ENCODE measurements at places on chromosomes 13 and 19.

DNA sequence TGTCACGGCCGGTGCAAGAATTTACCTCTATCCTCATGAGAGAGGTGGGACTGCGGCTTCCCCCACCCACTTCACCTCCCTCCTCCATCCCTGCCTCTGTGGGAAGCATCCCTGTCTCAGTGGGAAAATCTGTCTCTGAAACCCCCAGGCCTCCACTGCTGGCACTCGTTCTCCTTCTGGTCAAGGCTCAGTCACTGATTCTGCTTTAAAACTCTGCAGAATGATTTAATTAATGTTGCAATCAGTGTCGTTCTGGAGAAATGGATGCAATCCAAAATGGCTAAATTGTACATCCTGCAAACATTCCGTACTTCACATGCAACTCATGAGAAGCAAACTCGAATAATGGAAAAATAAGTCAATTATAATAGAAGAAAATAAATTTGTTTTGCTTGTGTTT lies 5.6 kb downstream of the RASL11A start:
- no peak for DNase-seq
- peaks cover 42% of the 10 kb centered on the region for H3K27me3 ChIP-seq

DNA sequence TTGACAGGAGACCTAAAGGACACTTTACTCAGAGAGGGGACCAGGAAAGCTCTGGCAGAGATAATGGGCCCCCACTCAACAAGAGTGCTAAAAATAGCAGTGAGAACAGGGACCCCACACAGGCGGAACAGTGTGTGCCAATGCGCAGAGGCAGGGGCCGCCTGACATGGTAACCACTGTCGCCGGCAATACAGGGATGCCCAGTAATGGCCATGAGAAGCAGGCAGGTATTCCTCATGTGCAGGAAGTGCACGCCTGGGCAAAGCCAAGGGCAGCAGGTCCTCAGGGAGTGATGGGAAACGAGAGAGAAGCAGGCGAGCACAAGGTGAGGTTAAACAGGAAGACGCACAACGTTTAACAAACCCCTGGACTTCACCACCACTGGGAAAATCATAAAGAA lies 757.1 kb downstream of the LIG4 start:
- H3K4me3 ChIP-seq, result no peak overlapping the region
- H3K27ac ChIP-seq, result no peak overlapping the region
- no peaks in the 10 kb centered on the region for H3K27me3 ChIP-seq
- no peaks in the 10 kb centered on the region for H3K4me1 ChIP-seq

DNA sequence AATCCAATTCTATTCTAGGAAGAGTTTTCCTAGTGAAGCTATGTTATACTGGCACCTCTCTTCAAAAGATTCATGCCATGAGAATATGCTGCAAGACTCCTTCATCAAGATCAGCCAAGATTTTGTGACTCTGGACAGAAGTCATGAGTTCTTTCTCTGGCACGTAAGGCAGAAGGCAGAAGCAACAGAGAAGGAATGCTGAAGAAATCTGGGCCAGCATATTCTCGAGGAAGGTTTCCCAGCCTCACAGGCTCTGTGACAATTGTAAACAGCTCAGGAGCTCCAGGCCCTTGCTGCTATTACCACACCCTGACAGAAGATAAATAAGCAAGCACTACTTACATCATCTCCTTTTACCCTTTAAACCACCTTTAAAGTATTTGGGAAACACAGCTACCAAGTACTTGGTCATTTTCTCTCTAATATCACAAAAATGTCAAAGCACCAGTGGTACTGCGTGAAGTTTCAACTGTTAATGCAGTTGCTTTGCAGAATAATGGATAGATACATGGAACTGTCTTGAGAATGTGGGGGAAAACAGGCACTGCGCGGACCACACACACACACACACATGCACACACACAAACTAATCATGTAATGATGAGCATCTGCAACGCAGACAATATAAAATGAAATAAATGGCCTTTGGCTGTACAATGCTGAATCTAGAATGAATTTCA lies 55.4 kb downstream of the INTS6 start:
- H3K36me3 ChIP-seq, result no peaks in the 10 kb centered on the region
- DNase-seq, result no peak
- no peak overlapping the region for H3K27ac ChIP-seq
- no peaks in the 10 kb centered on the region for H3K27me3 ChIP-seq
- H3K4me3 ChIP-seq, result no peak overlapping the region

DNA sequence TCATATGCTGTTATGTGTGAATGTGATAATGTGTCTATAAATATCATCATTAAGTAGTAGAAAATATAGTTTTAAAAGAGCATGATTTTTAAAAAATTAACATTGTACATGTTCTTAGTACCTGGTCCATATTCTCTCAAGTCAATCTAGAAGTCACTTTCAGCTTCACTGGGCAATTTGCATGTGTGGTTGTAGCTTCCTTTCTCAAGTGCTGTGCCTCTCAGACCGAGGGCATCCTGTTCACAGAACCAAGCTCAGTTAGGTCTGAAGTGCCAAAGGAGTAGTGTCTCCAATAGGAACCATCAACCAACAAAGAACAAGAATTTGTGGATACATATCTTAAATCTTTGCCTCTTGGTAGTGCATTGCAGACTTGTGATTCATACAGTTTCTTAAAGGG lies 541.8 kb upstream of the SLC10A2 start:
- no peaks in the 10 kb centered on the region for H3K4me1 ChIP-seq
- H3K27ac ChIP-seq, result no peak overlapping the region
- H3K36me3 ChIP-seq, result no peaks in the 10 kb centered on the region

DNA sequence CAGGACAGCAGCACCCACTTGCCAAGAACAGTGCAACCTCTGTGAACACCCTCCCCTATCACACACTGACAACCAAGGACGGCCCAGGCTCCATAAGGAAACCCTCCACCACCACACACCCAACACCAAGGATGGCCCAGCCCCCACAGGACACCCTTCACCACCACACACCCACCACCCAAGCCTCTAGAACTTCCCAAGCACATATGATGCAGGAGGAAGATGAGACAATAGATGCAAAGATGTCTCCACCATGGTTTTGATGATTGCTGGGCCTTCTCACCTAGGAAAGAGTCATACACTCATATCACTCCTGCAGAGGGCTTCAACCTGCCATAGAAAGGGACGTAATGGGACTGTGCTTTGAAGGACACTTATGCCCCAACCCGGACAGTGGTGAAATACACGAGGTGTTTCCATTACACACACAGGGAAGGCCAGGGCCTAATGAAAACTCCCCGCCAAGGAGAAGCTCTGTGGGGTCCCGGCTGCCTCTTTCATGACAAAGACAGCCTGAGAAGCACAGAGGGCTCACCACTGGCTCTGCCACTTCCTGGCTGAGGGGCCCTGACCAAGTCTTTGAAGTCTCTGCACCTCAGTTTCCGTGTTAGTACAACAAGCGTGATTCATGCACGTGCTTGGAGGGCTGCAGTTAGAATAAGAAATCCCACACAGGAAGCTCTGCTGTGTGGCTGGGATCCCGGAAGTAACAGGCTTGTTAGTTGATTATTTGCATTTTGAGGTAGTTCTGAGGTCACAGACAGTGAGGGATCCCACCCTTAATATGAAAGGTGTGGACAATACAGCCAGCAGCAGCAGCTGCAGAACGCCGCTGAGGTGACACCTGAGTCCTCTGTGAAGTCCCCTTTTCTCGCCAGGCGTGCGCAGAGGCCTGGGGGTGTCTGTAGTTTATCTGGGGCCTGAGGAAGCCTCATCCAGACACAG lies 61.9 kb upstream of the ATP12A start:
- H3K4me3 ChIP-seq, result peak overlapping the region; percentile 2
- H3K27me3 ChIP-seq, result no peaks in the 10 kb centered on the region
- peaks cover 24% of the 10 kb centered on the region for H3K4me1 ChIP-seq
- peak overlapping the region; percentile 80 for H3K27ac ChIP-seq
- H3K36me3 ChIP-seq, result no peaks in the 10 kb centered on the region
- no peak for DNase-seq

- no peaks in the 10 kb centered on the region for H3K4me1 ChIP-seq
- no peak overlapping the region for H3K4me3 ChIP-seq
- DNase-seq, result no peak
- no peak overlapping the region for H3K27ac ChIP-seq
These were observed 3.3 kb upstream of the F10 start for GRCh38 chr13:113119166-113119821.

GRCh38 chr13:46905249-46905648 lies 8.4 kb upstream of the HTR2A start:
- H3K27ac ChIP-seq, result no peak overlapping the region
- peaks cover 2% of the 10 kb centered on the region for H3K4me1 ChIP-seq
- H3K36me3 ChIP-seq, result no peaks in the 10 kb centered on the region
- no peak for DNase-seq
- H3K27me3 ChIP-seq, result peaks cover 38% of the 10 kb centered on the region

DNA sequence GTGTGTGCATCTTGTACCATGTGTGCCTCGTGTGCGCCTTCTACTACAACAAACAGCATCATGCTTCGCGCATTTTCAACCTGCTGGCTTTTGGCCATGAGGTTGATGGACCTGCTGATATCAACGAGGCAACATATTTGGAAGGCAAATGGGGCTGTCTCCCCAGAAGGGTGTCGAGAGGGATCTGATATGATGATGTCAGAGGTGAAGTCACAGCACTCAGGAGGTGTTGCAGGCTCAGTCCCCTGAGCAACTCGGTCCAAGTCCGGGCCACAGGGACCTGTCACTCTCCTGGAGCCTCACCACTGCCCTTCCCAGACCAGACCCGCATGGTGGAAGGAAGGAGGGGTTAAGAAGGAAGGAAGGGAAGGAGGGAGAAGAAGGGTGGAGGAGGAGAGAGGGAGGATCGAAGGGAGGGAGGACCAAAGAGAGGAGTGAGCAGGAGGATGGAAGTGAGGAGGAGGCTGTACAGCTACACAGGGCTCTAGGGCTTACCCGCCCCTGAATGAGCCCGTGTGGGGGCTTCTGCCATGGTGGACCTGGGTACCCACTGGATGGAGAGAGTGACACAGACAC lies 6.7 kb upstream of the C13orf46 start:
- peaks cover 5% of the 10 kb centered on the region for H3K36me3 ChIP-seq
- peak overlapping the region; percentile 64 for H3K4me3 ChIP-seq
- H3K4me1 ChIP-seq, result peaks cover 12% of the 10 kb centered on the region
- H3K27ac ChIP-seq, result peak overlapping the region; percentile 89
- H3K27me3 ChIP-seq, result no peaks in the 10 kb centered on the region

GRCh38 chr19:16370641-16371391 lies 46.2 kb downstream of the KLF2 start:
- H3K4me3 ChIP-seq, result no peak overlapping the region
- peaks cover 58% of the 10 kb centered on the region for H3K4me1 ChIP-seq
- H3K36me3 ChIP-seq, result peaks cover 3% of the 10 kb centered on the region
- no peaks in the 10 kb centered on the region for H3K27me3 ChIP-seq

GRCh38 chr19:663682-664117 lies 686 bp upstream of the RNF126 start:
- no peaks in the 10 kb centered on the region for H3K27me3 ChIP-seq
- peak overlapping the region; percentile 86 for H3K4me3 ChIP-seq
- H3K4me1 ChIP-seq, result peaks cover 30% of the 10 kb centered on the region

- peaks cover 2% of the 10 kb centered on the region for H3K36me3 ChIP-seq
- peak within 1 kb of the TSS; percentile 67 for H3K27ac ChIP-seq
- peak; percentile 52 for DNase-seq
These were observed at the start of gene PPM1N for GRCh38 chr19:45498411-45499195. PPM1N (plus strand) TSS chr19:45498443; CDS start chr19:45498473, 30 bp downstream.

GRCh38 chr19:55080121-55080967 lies 4.7 kb downstream of the EPS8L1 start:
- no peak overlapping the region for H3K27ac ChIP-seq
- peak overlapping the region; percentile 77 for H3K4me3 ChIP-seq
- H3K36me3 ChIP-seq, result peaks cover 2% of the 10 kb centered on the region
- peaks cover 13% of the 10 kb centered on the region for H3K27me3 ChIP-seq
- DNase-seq, result no peak

DNA sequence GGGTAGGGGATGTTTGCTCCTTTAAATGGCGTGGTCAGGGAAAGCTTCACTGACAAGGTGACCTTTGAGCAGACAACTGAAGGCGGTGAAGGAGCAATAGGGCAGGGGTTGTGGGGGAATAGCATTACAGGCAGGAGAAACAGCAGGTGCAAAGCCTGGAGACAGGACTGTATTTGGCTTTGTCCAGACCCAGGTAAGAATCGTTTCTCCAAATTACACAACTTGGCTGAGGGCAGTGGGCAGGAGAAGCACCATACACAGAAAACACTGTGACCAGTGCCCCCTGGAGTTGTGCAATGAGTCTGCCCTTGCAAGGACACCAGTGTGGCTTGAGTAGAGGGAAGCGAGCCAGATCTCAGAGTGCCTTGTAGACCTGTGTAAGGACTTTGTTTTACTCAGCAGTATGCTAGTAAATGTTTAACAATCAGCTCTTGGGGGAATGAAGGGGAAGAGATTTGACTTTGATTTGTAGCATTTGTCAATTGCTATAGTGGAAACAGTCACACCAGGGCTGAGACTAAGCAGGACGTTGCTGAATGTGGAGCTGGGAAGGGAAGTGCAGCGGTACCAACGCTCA lies 360.0 kb downstream of the DCT start:
- no peaks in the 10 kb centered on the region for H3K4me1 ChIP-seq
- no peak overlapping the region for H3K4me3 ChIP-seq
- H3K36me3 ChIP-seq, result no peaks in the 10 kb centered on the region
- H3K27me3 ChIP-seq, result peaks cover 20% of the 10 kb centered on the region
- DNase-seq, result no peak

- H3K36me3 ChIP-seq, result no peaks in the 10 kb centered on the region
- peaks cover 7% of the 10 kb centered on the region for H3K27me3 ChIP-seq
- H3K27ac ChIP-seq, result no peak overlapping the region
- H3K4me3 ChIP-seq, result no peak overlapping the region
- no peaks in the 10 kb centered on the region for H3K4me1 ChIP-seq
These were observed 24.8 kb downstream of the SIAH3 start for GRCh38 chr13:45826731-45827130.
